ENCODE measurements at places on chromosomes 3 and 15.

DNA sequence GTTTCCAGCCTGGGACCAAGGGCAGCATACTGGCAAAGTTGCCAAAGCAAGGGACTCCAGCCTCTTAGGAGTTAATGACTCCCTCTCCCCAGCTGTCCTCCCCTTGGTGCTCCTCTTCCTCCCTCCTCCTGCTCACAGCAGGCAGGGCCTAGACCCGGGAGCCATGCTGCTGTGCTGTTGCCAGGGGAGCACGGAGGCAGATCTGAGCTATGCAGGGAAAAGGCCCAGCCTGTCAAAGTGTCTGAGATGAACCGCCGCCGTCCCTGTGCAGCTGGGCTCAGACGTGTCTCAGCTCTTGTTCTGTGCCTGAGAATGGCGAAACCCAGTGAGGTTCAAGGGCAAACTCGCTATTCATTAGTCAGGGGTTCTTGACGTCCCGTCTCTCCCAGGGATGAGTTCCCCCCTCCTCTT, 60.8 kb upstream of the POLG start:
- no peak for DNase-seq

DNA sequence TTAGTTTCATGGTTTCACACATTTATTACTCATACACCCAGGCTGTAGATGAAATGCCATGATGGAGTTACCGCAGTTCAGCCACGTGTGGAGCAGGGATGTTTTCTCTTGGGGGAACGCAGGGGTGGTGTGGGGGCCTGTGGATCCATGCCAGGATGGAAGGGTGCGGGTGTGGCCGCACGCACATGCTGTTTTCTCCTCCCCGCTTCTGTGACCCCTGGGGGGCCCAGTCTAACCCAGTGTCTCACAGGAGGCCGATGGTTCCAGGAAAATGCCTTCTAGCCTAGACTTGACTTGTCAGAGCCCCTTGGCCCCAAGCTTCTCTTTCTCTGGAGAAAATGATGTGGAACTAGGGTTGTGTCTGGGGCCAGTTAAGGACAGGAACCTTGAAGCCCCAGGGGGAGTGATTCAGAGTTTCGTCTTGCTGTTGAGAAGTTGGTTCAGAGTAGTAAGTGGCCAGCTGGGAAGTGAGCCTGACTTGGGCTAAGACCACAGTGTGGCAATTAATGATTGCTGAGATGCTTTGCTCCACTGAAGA, 240.4 kb upstream of the BHLHE40 start:
- DNase-seq = peak; percentile 58

DNA sequence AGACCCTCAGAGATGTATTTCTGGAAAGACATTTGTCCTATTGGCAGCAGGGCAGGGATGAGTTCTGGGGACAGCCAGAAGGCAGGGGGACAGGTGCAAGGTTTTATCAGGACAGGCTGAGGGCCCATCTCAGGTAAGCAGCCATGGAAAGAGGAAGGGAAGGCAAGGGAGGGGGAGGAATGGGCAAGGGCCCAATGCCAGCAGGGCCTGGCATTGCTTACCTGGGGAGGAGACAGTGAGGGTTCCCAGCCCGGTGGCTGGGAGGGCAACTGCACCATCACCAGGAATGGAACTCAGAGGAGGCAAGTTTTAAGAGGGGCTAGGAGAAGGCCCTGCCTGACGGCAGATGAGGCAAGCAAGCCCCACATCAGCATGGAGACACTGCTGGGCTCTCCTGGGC, 3.1 kb downstream of the ARPIN start:
- DNase-seq = no peak

DNA sequence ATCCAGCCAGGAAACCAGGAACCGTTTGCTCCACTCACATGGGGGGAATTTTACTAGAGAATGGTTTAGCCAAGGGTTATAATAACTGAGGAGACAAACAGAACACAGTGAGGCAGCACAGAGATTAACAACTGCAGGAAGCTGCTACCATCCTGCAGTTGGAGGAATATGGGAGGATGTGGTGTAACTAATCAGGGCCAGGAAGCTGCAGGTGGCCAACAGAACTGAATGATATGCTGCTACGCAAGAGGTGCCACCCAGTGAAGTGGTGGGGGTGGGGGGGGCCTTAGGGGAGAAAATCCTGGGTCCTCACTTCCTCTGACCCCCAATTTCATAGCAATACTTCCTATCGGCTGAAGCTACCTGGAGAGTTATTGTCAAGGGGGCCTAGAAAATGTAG, 306.4 kb upstream of the STT3B start:
- no peak for DNase-seq

DNA sequence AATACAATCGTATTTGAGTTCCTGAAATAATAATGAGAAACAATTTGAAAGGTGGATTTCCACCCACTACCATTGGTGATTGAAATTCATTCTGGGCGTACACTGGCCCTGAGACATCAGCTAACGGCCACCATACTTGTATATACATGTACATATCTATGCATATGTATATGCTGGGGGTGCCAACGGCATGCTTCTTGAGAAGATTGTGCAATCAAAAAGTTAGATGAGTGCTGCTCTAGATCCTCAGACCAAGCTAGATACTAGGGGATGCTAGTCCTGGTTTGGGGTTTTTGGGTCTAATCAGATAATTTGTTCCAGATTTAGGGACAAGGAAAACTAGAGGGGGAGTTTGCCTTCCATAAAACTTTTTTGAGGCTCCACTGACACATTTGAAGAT, 2.9 kb downstream of the TMEM40 start:
- DNase-seq = no peak

DNA sequence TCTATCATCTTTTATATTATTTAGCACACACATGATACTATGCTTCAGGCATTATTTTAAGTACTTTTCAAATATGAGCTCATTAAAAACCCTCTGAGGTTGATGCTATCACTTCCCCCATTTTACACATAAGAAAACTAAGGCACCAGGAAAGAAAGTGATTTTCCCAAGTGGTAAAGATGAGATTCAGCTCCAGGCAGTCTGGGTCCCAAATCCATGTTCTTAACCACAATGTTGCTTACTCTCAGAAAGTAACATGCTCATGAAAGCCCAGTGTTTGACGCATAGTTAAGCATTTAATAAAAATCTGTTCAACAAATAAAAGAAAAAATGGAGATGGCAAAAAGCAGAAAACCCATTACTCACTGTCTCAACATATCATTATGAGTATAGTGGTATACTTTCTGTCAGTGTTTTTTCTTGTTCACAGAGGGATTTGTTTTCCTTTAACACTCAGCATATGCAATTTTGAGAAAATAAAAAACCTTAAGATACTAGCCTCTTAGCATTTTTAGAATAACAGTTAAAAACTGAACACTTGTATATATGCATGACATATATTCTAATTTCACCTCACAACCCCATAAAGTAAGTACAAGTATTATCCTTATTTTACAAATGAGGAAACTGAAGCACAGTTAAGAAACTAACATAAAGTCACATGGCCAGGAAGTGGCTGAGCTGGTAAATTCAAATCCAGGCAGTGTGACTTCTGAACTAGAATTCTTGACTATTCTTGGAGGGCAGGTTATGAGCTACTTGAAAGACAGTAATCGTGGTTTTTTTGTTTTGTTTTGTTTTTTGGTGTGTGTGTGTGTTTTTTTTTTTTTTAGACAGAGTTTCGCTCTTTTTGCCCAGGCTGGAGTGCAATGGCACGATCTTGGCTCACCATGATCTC, 10.4 kb downstream of the PEAK1 start:
- peak; percentile 37 for DNase-seq

DNA sequence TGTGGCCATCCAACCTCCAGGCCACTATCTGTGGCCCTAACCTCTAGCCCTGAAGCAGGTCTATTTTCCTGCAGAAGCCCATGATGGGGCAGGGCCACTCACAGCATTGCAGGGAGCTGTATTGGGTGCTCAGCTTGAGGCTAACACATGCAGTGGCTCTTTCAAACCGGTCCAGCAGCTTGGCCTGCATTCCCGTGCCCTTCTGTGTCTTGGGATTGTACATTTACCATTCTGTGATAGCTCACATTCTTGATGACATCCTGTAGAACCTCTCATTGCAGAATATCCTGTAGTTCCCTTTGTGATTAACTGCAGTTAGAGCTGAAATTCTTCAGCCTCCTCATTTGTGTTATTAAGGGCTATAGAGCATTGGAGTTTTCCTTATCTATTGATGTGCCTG, 60.8 kb upstream of the ANKRD34C start:
- no peak for DNase-seq

DNA sequence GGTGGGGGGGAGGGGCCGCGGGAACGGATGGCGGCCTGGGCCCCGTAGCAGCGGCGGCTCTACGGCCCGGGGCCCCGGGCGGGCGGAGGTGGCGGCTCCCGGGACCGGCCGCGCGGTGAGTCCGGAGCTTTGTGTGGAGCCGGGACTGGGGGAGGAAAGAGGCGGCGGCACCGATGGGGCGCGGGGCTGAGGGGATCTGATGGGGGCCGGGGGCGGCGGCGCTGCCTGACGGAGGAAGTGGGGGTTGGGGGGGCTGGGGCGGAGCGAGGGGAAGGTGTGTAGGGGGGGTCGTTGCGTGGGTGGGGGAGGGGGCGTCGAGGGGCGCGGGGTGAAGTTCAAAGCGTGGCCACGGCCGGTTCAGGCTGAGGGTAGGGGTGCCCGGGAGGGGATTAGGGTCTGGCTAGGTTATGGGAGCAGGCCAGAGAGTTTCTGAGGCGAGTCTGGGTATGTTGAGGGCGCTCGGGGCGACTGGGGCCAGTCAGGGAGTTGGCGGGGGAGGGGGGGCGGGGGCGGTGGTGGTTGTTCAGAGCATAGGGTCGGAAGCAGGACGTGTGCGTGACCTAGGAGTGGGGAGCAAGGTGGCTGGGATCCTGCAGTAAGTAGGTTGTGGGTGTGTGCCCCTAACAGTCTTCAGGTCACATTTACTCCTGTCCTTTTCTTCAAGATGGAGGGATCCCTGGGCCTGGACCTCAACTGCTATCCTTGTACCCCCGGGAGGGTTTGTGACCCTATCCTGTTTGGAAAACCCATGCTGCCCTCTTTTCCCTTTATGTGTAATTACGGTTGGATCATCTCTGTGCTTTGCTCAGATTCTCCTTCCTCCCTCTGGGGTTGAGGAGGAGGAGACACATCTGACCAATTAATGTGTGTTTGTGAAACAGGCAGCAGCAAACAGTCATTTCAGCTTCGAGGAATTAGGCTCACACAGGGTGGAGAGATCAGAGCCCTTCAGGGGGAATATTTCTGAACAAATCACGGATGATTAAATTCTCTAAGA, 644 bp downstream of the ZNF609 start:
- DNase-seq = peak; percentile 79

DNA sequence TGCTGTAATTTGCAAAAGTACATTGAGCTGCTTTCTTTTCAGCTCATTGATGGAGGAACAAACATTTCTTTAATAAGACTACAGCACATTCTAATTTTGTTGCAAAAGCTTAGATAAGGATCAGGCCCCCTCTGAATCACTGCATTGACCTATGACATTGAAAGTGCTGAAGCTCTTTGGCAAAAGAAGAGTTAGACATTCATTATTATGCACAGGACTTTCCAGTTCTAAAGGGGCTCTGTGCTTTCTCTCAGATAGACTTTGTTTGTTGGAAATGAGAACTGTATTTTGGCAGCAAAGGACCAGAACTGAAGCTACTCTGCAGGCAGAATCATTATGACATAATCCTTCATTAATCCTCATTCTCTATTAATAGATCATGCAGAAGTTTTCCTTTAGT, 252.9 kb upstream of the SOX2 start:
- no peak for DNase-seq

DNA sequence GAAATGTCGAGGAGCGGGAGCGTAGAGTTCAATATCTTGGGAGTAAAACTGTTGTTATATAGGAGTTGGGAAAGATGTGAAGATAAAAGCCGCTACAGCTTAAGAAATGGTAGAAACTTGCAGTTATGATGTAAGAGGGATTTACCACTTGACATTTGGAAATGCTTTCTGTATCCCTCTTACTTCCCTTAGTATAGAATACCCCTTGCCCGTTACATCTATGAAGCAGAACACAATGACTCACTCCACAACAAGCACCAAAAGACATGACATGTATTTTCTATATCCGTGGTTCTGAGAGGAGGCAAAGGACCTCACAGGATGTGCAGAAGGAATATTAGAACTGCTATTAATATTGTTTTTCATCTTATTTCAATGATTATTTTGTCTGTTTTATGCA, 254.2 kb upstream of the NR2F2 start:
- no peak for DNase-seq

DNA sequence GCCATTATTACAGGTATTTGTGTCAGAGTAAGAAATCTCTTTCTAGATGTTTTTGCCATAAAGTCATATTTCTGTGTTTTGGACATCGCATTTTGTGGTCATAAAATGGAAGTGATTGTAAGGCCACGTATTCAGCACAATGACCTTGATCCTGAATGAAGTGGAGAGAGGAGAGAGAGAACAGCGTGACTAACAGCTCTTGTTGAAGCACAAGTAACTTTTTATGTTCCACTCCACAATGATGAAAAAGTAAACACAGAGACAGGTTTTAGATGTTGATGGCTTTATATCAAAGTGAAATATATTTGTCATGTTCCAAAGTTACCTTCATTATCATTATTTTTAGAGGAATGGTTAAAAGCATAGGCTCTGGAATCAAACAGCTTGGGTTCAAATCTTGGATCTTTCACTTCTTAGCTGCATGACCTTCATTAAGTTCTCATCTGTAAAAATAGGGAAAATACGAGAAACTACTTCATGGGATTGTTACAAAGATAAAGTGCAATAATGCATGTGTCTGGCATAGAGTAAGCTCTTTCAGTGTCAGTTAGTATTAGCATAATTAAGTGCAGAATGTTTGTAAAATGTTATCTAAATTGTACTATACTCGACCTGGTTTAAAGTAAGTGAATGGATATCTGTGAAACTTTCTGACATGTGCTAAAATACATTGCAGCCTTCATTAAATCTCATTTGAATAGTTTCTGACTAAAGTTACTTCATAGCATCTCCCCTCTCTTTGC, 341.5 kb upstream of the DNAJC19 start:
- DNase-seq = no peak

GRCh38 chr3:55634345-55634744, 147.2 kb upstream of the WNT5A start:
- no peak for DNase-seq

- DNase-seq = no peak
Measured at GRCh38 chr3:125151442-125151817, 61.1 kb downstream of the SLC12A8 start.

DNA sequence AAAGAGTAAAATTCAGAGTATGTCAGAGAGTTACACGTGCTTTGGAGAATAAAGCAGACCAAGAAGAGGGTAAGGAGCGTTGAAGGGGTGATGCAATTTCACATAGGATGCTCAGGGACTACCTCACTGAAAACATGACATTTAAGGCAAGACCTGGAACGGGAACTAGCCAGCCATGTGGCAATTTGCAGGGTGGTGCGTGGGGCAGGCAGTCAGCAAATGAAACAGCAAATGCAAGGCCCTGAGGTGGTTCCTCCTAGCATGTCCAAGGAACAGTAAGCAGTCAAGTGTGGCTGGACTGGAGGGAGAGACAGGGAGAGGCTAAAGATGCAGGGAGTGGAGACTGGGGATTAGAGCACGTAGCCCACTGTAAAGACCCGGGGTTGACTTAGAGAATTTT, 146.1 kb upstream of the LPP start:
- no peak for DNase-seq

GRCh38 chr3:156665291-156665690, 9.1 kb upstream of the TIPARP start:
- DNase-seq = no peak

- DNase-seq = peak; percentile 84
Measured at GRCh38 chr3:106617276-106617675, 748.5 kb upstream of the CBLB start.

- no peak for DNase-seq
Measured at GRCh38 chr3:148605521-148605920, 92.2 kb upstream of the AGTR1 start.

All from fibroblast of skin of back (primary cell).